ENCODE measurements at places on chromosomes 13 and 19.

DNA sequence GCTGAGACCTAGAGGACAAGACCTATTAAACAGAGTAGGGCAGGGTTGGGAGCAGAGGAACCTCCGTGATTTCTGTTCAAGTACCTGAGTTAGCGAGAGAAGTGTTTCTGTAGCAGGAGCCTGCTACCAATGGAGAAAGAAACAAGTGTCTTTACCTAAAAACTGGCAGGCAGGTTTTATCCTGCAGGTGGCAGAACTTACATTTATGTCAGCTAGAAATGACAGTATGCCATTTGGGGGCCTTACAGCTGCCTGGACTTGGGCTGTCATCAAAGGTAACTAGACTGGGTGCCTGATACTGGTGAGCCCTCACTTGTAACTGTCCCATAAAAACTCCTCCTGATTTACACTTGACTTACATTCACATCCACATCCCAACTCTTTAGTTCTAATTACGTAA is 185.3 kb upstream of the MIR17HG start:
- DNase-seq, result no peak

DNA sequence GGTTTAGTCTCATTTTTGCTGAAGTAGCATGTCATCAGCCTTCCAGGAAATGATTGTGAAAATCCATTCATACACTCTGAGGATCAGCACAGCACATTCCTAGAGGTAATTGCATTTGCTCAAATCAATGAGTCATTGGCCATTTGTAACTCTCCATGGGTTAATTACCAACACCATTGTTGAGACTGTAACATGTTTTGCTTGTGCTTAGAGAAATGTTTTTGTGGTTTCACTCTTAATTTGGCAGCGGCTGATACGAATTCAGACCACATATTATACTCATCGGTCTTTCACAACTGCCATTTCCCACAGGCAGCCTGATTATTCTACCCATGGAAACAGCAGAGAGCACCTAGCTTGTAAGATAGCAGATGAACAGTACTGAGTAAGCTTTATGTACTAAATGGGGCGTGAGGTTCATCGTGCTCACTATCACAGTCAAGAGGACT is 110.3 kb downstream of the NHLRC3 start:
- peak; percentile 16 for DNase-seq

DNA sequence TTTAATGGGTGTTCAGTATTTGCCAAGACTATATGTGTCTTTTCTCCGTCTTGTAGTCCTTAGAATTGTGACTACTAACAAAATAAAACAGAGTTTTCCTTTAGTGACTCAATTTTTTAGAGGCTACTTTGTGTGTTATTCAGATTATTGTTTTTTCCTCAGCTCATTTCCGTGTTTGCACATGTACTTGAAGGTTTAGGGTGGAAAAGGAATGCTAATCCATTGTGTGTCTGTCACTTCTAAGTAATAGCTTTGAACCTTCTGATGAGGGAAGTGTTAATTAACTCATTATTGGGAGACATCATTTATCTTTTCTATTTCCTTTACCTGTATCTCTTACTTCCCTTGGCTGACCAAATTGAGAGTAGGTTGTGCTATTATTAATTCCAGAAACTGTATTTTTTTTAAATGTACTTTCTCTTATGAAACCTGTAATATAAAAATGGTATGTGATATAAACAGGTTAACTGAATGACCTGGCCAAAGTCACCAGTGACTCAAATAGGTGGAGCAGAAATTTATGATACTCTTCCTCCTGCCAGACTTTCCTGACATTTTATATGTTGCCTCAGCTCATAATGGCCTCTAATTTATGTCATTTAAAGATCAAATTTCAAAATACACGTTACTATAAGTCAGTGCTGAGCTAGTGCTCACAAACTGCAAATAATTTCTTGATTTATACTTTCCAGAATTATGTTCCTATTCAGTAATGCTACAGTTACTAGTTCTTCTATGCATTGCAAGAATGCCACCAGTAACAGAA is 88.8 kb downstream of the LMO7 start:
- DNase-seq, result no peak

- DNase-seq, result no peak
These were observed 729.0 kb downstream of the FGF9 start for GRCh38 chr13:22399801-22400420.

- no peak for DNase-seq
These were observed 29.2 kb downstream of the CSNK1G2 start for GRCh38 chr19:1970003-1970805.

- DNase-seq, result no peak
These were observed 12.7 kb downstream of the GTF3A start for GRCh38 chr13:27437126-27437525.

DNA sequence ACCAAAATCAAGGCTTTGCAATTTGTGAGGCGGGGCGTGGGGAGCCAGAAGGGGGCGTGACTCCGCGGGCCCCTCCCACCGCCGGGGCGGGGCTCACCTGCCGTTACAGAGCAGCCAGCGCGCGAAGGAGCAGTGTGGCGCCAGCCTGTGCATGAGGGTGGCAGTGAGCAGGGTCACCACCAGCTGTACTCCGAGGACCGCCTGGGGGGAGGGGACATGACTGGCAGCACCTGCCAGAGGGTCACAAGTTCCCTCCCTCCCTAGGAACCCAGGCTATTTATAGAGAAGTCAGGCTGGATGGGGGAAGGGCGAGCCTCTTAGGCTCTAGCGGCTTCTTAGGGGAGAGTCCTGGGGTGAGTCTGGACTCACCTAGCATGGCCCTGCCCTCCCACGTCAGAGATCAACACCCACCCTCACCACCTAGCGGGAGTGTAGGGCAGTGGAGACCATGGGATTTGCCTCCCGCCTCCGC is 3.6 kb downstream of the TMEM161A start:
- no peak for DNase-seq

DNA sequence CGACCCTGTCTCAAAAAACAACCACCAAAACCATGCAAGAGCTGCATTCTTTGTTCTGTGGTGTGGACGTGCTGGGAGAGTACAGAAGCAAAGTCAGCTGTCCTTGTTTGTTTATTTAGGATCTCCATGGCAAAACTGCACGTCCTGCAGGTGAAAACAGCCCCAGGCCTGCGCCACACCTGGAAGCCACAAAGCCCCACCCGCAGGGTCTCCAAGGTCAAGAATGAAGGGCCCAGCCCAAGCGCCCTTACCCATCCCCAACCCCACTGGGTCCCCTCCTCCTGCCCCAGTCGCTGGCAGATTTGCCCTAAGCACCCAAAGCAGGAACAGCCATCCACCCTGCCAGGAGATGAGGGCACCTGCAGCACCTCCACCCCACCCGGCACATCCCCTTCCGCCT is 10.5 kb downstream of the MBD3 start:
- no peak for DNase-seq

GRCh38 chr13:30128591-30128990 is 178.8 kb downstream of the KATNAL1 start:
- DNase-seq, result no peak

- no peak for DNase-seq
These were observed 25.2 kb upstream of the F7 start for GRCh38 chr13:113080361-113080831.

- DNase-seq, result peak; percentile 12
These were observed 458.6 kb downstream of the DCT start for GRCh38 chr13:94020833-94021232.

DNA sequence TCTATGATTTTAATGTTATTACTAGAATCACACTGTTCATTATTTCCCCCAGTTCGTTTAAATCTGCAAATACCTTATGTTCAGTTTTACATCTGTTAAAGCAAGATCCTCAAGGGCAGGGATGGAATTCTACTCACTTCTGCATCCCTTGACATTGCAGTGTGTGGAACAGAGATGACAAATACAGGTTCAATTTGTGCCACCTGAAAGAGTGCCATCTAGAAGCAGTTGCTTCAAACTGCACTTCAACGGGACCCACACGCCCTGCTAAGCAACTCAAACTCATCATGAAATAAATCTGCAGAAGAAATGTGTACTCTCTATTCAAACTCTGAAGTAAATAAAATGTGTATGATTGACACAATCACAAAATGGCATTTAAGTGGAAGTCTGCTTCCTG is 44.5 kb downstream of the RUBCNL start:
- no peak for DNase-seq

- DNase-seq, result no peak
These were observed 168.2 kb downstream of the FGF14 start for GRCh38 chr13:102233566-102234208.

GRCh38 chr13:72662548-72662947 is 64.9 kb downstream of the MZT1 start:
- DNase-seq, result no peak

DNA sequence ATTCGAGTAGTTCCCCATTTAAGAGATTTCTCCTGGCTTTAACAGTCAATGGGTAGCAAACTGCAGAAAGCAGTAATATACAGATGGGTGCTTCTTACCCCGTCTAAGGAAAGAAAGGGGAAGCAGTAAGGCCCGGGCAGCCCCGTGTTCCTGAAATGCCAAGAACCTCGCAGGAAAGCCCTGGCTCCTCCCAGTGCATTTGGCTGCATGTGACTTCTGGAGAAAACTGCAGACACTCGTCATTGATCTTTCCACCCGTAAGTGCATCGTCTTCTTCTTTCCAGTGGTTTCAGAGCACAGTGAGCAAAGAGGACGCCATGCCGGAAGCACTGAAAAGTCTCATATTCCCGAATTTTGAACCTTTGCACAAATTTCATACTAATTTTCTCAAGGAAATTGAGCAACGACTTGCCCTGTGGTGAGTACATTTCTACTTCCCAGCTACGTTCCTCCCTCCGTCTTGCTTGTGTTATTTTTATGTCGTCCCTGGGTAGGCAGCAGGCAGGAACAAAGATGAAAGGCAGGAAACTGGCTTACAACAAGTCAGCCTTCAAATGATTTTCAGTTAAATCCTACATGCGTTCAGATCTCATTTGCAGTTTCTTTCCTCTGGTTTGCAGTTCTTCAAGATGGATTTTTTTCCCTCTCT is 165.2 kb downstream of the STK24 start:
- no peak for DNase-seq

DNA sequence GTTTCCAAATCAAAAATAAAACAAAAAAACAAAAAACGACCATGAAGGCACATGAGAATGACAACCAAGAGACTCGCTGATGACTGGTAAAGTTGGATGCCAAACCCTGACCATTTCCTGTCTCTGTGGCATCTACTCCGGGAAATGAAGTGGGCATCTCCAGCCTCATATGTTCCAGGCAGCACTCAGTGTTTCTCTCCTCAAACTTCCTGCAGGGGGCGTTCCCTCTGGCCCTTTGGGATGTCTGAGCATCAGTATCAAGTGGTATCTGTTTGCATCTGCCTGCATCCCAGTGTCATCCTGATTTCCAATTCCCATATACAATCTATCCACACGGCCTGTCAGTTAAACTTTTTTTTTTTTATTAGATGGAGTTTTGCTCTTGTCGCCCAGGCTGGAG is 9.8 kb upstream of the SIGLEC12 start:
- no peak for DNase-seq

DNA sequence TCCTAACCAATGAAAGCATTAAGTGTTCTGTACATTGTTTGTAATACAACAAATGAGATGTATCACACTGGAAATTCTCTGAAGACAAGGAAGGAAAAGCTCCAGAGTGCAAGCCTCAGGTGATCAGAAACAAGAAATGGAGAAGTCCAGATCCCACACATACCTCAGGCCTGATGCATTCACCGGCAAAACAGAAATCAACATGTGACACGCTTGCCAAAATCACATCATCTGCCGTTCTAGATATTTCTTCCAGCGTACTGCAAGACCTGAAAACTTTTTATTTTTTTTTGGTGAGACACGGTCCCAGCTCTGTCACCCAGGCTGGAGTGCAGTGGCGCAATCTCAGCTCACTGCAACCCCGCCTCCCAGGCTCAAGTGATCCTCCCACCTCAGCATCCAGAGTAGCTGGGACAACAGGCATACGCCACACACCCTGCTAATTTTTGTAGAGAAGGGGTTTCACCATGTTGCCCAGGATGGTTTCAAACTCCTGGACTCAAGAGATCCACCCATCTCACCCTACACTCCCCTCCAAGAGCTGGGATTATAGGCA is 48.6 kb downstream of the FOXO1 start:
- no peak for DNase-seq

DNA sequence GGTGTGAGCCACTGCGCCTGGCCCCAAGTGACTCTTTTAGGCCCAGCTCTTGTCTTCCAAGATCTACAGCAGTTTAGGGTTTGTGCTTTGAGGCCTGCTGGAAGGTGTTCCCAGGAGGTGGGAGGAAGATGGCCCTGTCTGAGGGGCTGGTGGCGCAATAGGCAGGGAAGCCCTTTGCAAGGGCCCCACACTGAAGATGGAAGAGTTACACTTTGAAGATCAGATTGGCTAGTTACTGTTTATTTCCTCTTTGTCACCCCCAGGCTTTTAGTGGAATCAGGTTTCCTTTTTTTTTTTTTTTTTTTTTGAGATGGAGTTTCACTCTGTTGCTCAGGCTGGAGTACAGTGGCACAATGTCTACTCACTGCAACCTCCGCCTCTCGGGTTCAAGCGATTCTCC is 1.9 kb upstream of the RABAC1 start:
- DNase-seq, result no peak

DNA sequence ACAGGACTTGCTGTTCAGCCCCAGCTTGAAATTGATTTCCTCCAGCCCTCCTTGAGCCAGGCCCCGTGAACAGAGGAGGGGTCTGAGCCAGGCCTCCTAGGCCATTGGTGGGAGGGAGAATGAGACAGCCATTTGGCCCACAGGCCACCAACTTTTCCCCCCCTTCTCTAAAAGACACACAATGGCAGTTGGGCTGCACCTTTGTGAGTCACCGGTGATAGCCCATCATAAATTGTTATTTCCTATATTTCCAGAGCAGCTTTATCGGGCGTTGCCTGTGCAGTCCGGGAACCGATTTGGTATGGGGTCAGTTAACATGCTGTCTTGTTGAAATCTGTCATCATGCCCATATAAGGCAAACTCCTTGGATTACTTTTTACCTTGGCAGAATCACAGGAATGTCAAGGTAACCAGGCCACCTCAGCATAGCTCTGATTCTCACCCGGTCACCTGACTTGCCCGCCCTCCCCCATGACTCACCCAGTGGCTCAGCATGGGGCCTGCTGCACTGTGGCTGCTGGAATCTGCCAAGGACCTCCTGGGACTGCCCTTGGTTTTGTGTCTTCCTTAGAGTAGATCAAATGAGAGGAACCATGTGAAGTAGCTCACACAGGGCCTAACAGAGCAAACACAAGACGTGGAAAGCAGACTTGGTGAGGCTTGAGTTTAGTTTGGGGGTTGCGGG is 36.1 kb downstream of the ACTN4 start:
- DNase-seq, result peak; percentile 73

DNA sequence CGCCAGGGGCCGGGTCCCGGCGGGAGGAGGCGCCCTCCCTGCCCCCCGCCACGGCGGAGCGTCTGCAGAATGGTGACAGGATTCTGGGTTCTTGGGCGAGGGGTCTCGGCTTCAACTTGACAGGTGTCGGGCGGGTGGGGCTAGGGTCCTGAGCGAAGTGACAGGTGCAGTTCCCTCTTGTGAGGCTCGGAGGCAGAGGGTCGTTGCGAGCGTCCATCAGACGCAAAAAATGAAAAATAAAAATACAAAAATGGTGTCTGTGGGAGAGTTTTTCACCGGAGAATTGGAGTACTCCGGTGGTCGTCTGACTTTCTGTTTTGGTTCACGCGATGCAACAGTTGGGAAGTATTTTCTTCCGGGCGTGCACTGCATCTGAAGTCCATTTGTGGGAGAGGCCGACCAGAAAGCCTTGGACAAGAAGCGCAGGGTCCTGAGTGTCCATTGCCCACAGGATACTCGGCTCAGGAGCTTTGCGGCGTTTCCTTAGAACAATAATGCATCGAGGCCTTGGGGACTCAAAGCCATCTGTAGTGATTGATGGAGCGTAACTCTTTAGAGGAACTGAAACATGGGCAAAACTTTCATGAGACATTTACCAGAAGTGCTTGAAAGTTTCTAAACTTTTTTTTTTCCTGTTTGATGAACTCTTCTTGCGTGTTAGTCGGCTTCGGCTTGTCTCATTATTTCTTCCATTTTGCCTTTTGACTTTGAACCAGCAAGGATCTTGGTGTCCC is 759 bp downstream of the RB1 start:
- DNase-seq, result peak; percentile 57

Measured in AG08396 (cell line).